ENCODE measurements at places on chromosomes 11 and 22.

GRCh38 chr22:28466399-28466798 lies 213.2 kb downstream of the TTC28 start:
- no peak for DNase-seq

GRCh38 chr11:67006029-67006884 lies 16.7 kb upstream of the SYT12 start:
- DNase-seq, result no peak

DNA sequence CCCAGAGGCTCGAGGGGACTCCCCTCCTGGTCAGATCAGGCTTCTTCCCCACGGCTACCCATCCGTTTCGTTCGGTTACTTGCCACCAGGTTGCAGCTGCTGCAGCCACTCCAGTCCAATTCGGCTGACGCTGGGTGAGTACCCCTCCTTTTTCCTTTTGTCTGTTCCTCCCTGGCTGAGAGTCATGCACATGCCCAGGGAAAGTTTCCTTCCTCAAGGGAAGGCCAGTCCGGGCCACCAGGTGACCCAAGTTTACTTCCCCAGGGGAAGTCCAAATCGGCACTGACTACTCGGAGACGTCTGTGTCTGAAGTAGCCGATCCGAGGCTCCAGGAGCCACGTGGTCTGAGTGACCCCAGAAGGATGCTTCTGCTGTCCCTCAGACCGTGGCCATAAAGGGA lies 13.2 kb upstream of the OR56A3 start:
- DNase-seq, result no peak

- peak; percentile 20 for DNase-seq
Observed at GRCh38 chr11:95715777-95716241, 73.8 kb downstream of the FAM76B start.

- no peak for DNase-seq
Observed at GRCh38 chr11:76047231-76047630, 159.1 kb downstream of the WNT11 start.

DNA sequence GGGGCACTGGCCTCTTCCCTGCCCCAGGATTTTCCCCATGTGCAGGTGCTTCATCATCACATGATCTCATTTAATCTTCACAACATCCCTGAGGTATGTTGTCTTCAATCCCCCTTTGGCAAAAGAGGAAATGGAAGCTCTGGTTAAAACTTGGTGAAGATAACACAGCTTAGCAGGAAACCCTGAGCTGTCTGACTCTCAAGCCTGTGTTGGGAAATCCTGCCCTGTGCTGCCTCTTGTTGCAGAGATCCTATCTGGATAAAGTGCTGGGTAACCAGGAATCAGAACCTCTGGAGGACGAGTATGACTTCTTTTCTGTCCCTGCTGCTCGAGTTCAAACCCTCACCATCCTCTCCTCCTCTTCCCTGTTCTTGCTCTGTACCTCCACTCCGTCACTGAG lies 13.1 kb upstream of the E2F8 start:
- DNase-seq, result no peak

- no peak for DNase-seq
Observed at GRCh38 chr11:114087025-114087424, 27.5 kb downstream of the ZBTB16 start.

- no peak for DNase-seq
Observed at GRCh38 chr22:17563936-17564391, 666 bp downstream of the SLC25A18 start.

- DNase-seq, result no peak
Observed at GRCh38 chr11:101482556-101483124, 101.2 kb downstream of the TRPC6 start.

- no peak for DNase-seq
Observed at GRCh38 chr22:19669570-19669969, 44.7 kb upstream of the SEPTIN5 start.

DNA sequence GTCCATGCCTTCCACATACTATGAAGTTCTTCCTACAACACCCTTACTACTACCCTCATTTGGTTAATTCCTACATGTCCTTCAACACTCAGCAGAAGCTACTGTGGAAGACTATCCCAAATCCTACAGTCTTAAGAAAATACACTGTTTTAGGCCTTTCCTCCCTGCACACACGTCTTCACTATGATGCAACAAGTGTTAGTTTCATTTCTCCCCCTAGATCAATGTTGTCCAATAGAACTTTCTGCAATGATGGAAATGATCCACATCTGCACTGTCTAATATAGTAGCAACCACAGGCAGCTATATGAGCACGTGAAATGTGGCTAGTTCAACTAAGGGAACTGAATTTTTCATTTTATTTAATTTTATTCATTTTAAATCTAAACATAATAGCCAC lies 46.7 kb upstream of the CCDC34 start:
- DNase-seq, result no peak

- DNase-seq, result no peak
Observed at GRCh38 chr11:5368502-5369043, 15.0 kb upstream of the OR51M1 start.

DNA sequence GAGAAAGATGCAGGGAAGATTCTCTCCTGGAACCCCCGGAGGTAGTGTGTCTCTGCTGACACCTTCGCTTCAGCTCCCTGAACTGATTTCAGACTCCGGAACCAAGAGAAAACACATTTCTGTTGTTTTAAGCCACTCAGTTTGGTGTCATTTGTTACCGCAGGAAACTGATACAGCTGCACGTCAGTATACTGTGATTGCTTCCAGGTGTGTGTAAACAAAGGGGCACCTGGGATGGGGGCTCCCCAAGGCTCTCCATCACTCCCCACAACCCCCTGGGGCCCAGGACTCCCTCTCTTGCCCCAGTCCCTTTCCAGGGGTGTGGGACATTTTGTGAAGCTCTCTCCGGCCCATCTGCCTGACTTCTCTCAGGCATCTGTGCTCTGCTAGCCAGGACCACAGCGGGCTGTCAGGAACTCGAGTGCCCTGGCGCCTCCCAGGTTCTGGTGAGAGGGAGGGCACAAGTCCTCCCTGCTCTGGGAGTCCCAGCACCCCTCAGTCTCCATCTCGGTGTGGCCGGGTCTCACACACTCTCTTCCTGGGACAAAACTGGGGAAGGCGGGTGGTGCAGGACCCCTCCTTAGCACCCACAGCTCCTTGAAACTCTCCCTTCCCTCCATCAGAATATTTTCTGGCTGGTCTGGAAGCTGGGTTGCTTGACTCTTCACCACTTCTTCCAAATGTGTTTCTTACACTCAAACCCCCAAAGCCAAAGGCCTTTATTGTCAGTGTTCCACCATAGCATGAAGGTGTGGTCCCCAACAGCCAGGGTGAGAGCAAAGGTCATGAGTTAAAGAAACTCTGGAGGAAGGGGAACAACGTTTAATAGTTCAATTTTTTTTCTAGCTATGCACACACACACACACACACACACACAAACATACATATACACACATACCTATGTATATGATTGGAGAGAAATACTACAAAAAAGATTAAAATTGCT lies 35.0 kb upstream of the TSKU start:
- DNase-seq, result no peak

GRCh38 chr11:78219493-78220217 lies 30.9 kb downstream of the USP35 start:
- no peak for DNase-seq

DNA sequence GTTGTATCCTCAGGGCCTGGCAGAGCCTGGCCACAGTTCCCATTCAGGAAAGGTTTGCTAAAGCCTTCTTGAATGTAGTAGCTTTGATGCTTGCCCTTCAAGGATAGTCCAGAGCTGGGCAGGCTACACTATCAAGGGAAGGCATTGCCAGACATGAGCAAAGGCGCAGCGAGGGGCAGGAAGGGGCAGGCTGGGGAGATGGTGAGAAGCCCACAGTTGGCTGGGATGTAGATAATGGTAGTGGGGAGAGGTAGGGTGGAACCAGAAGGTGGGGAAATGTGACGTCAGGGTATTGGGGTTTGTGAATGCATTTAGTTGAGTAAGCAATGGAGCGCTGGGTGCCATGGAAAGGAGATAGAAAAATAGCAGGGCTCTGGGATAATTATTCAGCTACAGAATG lies 28.6 kb downstream of the LRRC32 start:
- DNase-seq, result no peak

GRCh38 chr11:100878474-100878873 lies 191.4 kb downstream of the ARHGAP42 start:
- DNase-seq, result no peak

- DNase-seq, result no peak
Observed at GRCh38 chr22:24184057-24184798, 2.9 kb downstream of the SUSD2 start.

DNA sequence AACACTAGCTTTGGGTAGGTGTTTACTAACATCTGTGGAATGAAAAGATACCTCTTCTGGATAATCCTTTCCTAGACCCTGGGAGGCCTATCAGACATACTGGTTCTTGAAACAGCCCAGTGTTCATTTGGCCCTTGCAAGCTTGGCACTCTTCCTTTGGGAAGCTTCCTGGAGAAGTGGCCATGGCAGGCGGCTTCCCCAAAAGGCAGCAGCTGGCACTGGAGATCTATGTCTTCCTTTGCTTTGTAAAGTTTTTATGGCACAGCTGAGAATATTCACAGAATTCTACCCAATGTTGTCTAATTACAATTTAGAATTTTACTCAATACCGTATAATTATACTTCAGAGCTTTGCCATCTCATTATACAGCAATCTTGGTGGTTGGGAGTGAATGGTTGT lies 199.2 kb upstream of the C11orf87 start:
- DNase-seq, result no peak

GRCh38 chr11:105619556-105619955 lies 9.7 kb downstream of the GRIA4 start:
- DNase-seq, result no peak

DNA sequence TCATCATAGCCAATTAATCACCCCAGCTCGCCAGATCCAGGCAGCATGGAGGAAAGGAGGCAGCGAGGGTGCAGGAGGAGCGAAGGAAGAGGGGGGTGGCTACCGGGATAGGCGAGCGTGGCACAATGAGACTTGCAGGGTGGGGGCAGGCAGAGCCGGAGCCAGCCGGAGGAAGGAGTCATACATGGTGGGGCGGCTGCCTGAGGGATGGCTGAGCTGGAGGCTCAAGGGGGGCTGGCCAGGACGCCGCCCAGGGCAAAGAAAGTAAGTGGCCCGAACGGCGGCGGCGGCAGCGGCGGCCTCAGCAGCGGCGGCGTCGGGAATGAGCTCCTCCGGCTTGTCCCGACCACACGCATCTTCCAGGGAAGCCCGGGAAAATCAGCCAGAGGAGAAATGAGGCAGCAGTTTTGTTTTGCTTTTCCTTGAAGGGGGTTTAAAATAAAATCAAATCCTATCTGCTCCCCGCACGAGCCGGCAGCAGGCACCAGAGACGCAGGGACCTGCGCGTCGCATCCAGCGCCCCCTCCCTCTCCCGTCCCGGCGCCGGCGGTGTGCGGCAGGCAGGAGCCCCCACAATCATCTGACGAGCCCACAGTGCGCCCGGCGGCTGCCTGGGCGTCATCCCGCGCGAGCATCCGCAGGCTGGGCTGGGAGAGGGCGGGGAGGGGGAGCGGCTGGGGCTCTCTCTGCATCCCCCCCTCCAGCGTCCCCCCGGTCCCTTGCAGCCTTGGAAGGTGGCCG lies 263.6 kb downstream of the CTTN start:
- DNase-seq, result no peak

- DNase-seq, result peak; percentile 55
Observed at GRCh38 chr11:112280268-112281126, 19.8 kb upstream of the PLET1 start.

GRCh38 chr22:38718414-38718813 lies 12.7 kb downstream of the GTPBP1 start:
- DNase-seq, result no peak

DNA sequence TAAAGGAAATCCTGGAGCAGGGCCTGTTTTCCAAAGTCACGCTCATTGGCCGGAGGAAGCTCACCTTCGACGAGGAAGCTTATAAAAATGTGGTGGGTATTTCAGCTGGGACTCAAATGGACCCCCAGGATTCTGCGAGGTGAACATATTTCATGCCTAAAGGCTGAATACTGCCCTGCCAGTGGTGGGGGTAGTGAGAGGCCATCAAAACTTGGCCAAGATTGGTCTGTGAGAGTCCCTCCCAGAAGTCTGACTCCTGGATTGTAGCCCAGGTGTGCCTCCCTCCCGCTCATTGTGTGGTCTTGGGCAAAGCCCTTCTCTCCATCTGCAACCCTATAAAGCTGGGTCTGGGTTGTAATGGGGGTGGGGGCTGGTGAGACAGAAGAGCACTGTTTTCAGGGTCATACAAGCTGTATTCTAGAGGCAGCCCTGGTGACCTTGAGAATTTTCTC lies 853 bp downstream of the HTATIP2 start:
- no peak for DNase-seq

GRCh38 chr11:1488575-1489180 lies 2.1 kb upstream of the MOB2 start:
- no peak for DNase-seq

- no peak for DNase-seq
Observed at GRCh38 chr11:43489869-43490465, 131.2 kb downstream of the TTC17 start.

GRCh38 chr11:78801161-78801884 lies 226.7 kb upstream of the NARS2 start:
- DNase-seq, result no peak

DNA sequence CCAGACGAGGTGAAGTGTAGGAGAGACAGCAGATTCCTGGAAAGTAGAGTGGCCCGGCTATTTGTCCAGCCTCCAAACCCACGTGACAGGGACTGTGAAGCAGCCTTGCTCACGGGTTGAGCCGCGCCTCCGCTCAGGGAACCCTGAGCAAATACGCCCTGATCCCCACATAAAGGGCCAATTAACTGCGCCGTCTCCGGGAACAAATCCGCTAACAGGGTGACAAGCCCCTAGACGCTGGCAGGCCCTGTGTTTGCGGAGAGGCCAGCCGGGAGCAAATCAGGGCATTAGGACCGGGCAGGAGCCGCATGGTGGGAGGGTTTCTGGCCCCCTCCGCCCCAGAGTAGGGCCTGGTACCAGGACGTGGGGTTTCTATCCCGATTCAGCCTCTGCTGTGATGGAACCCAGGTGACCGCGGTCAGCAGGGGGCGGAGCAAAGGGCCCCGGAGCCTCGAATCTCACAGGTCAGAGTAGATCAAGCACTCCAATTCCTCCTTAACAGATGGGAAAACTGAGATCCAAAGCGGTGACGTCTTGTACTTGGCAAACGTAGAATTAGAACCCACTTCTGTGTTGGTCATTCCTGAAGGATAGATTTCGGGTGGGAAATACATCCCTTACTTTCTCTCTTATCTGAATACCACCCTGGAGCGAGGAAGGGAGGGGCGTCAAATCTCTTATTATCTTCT lies 2.0 kb upstream of the ROBO3 start:
- no peak for DNase-seq

- DNase-seq, result no peak
Observed at GRCh38 chr11:87300640-87301380, 263.1 kb downstream of the TMEM135 start.

- no peak for DNase-seq
Observed at GRCh38 chr11:14269692-14270573, 89.0 kb downstream of the RRAS2 start.

DNA sequence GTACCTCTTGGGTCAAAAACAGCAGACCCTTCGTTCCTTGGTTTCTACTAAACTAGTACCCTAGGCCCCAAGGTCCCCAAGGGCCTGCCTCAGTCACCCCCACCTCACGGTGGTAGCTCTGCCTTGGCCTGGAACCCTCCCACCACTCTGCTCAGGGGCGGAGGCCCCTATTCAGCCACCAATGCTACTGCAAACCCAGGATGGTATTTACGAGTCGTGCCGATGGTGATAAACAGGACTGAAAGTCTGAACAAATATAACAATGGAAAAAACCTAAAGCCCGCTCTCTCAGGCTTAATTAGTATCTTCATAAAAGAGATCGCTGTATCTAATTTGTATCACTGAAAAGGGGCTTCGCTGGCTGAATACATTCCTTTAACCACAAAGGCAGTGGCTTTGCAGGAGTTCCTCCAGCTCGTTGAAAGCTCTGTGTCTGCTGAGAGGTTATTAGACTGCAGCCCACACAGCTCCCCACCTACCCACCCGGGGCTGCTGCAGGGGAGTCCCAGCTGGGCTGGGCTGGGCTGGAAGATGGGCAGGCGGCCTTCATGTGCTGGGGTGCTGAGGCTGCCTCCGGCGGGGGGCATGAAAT lies 15.2 kb downstream of the SHISAL1 start:
- DNase-seq, result no peak
